ENCODE measurements at places on chromosomes 3 and 15. TPM values are rescaled to one million over a fixed set of nuclear protein-coding genes. Genes with fewer than 3 reads are reported as not detected.

The CLDN16 gene
- polyA plus RNA-seq: not detected

The BNC1 gene
- not detected for polyA plus RNA-seq

The ATP8B4 gene
- polyA plus RNA-seq: 0.19 TPM

The ATP13A5 gene
- not detected for polyA plus RNA-seq

The OSBPL10 gene
- polyA plus RNA-seq: 88.5 TPM

GRCh38 chr15:27845535-27846369 lies 253.4 kb downstream of the OCA2 start:
- no peaks in the 10 kb centered on the region for H3K36me3 ChIP-seq
- no peak overlapping the region for H3K4me3 ChIP-seq

- no peak for DNase-seq
- no peaks in the 10 kb centered on the region for H3K27me3 ChIP-seq
- H3K4me3 ChIP-seq: no peak overlapping the region
These were observed 13.2 kb upstream of the LARP6 start for GRCh38 chr15:70866982-70867641.

- H3K36me3 ChIP-seq: peaks cover 2% of the 10 kb centered on the region
- H3K4me3 ChIP-seq: no peak overlapping the region
- H3K27ac ChIP-seq: no peak overlapping the region
- DNase-seq: no peak
- H3K27me3 ChIP-seq: no peaks in the 10 kb centered on the region
These were observed 22.6 kb downstream of the RARRES1 start for GRCh38 chr3:158709666-158710083.

DNA sequence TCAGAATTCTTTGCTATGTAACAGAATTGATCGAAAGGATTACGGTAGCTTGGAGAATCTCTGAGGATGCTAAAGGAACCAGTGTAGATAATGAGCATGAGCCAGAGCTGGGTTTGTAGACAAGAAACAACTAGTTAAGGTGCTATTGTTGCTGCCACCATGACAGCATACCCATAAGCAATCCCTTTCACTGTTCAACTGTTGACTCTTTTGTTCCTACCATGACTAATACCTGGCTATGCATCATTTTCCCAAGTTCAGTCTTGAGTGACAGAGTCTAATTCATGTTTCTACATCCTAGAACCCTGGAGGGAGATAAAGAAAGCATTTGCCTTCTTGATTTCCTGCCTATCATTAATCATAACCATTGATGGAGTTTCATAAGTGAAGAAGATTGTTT lies 600.3 kb downstream of the OTOL1 start:
- H3K27me3 ChIP-seq: no peaks in the 10 kb centered on the region
- no peak for DNase-seq
- H3K27ac ChIP-seq: no peak overlapping the region

DNA sequence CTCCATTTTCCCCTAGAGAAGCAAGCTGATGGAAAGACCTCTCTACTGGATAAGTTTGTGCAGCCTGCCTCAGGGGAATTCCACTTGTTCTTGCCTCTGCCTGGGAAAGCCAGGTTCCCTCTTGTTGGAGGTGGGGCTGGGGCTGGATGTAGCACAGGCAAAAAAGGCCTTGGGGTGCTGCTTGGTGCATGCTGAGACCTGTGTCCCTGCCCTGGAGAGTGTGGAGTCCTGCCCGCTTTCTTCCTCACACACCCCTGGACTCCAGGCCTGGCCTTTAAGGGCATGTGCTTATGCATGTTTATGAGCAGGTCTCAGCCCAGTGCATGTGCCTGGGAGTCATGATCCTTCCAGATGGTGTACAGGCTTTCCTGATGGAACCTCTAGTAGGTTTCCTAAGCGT lies 23.5 kb upstream of the JMJD7 start:
- no peaks in the 10 kb centered on the region for H3K27me3 ChIP-seq
- H3K4me3 ChIP-seq: no peak overlapping the region
- no peaks in the 10 kb centered on the region for H3K4me1 ChIP-seq

DNA sequence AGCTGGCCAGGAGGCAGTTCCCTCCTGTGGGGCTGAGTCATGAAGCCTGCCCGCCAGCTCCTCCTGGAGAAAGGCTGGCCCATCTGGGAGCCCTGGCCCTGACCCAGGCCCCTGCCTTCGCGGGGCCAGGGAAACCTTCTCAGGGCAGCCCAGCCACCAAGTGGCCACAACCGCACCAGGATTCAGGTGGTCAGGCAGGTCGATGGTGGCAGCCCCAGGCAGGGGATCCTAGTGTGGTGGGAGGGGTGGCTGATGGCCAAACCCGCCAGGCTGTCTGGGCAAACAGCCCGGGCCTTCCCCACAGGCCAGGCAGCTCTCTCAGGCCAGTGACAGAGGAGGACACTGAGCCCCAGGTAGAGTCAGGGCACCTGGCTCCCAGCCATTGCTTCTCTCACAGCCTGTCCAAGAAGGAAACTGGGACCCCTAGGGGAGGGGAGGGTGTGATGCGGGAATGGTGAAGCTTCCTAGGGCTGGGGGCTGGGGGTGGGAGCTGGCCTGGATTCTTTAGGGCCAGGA lies 1.2 kb downstream of the TWF2 start:
- H3K4me3 ChIP-seq: peak overlapping the region; percentile 97
- peak; percentile 14 for DNase-seq
- no peak overlapping the region for H3K27ac ChIP-seq

DNA sequence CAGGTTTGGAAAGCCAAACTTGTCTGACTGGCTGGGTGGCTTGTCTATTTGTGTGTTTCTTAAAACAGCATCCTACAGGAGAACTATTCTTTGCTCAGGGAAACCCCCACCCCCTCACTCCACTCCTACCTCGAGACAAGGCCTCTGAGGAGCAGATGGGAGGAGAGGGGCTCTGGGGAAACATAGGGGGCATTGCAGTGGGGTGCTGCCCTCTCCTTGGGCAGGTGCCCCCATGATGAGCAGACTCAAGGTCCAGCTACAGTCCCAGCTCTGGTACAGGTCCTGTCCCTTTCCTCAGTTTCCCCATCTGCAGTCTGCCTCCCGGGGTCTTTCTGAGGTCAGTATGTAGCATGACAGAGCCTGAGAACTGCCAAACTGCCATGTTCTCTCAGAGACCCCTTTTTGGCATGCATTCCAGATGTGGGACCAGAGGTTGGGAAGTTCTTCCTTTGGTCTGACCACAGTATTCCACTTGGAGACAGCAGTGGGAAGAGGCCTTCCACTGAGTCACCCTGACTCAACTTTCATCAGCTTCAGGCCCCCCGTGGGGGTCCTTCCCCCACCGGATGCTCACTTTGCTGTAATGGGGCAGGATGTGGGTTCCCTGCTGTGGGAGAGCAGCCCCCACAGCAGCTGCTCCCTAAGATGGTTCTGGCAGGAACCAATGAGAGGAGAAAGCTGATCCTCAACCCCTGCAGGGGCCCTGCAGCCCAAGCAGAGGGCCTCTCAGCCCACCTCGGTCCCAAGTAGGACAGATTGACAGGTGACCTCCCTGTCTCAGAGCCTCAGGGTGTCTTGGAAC lies 32.3 kb upstream of the CYP11A1 start:
- no peaks in the 10 kb centered on the region for H3K27me3 ChIP-seq
- no peaks in the 10 kb centered on the region for H3K36me3 ChIP-seq
- peaks cover 100% of the 10 kb centered on the region for H3K4me1 ChIP-seq
- peak overlapping the region; percentile 96 for H3K27ac ChIP-seq
- no peak overlapping the region for H3K4me3 ChIP-seq

- no peak overlapping the region for H3K4me3 ChIP-seq
- H3K27me3 ChIP-seq: no peaks in the 10 kb centered on the region
- no peaks in the 10 kb centered on the region for H3K36me3 ChIP-seq
- H3K4me1 ChIP-seq: peaks cover 6% of the 10 kb centered on the region
These were observed 6.7 kb downstream of the ALCAM start for GRCh38 chr3:105373383-105373782.

DNA sequence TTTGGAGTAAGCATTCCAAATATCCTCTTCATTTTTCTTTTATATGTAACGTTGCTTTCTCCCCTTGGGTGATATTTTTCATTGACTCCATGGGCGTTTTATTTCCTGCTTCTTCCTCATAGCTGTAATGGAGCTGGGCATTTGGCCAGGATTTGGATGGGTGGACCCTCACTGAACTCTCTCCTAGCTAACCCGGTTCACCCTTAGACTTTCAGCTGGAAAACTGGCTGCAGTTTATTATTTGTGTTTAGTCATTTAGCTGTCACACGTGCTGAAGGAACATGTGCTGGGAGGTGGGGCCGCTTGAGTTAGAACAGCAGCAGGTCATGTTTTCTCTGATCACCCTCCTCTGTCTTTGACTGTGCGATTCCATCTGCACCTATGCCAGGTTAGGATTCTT lies 407.6 kb downstream of the ZIC1 start:
- H3K27me3 ChIP-seq: no peaks in the 10 kb centered on the region
- H3K27ac ChIP-seq: no peak overlapping the region
- no peak for DNase-seq
- H3K4me1 ChIP-seq: no peaks in the 10 kb centered on the region
- H3K36me3 ChIP-seq: no peaks in the 10 kb centered on the region
- H3K4me3 ChIP-seq: no peak overlapping the region

DNA sequence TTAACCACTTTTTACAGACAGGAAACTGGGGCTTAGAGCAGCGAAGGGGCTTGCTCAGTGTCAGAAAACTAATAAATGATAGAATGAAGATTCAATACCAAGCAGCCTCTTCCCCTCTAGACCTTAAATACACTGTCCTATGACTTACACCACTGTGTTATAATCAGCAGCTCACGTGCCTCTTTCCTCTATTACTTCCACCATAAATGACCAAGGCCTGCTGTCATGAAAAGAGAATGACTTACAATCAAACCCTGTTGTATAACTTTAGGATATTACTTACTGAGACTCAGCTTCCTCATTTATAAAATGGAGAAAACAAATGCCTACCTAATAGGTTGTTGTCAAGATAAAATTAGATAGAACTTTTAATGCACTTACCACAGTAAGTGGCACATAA lies 11.6 kb downstream of the FMN1 start:
- H3K27ac ChIP-seq: no peak overlapping the region
- H3K4me3 ChIP-seq: no peak overlapping the region
- H3K27me3 ChIP-seq: no peaks in the 10 kb centered on the region
- no peaks in the 10 kb centered on the region for H3K36me3 ChIP-seq

DNA sequence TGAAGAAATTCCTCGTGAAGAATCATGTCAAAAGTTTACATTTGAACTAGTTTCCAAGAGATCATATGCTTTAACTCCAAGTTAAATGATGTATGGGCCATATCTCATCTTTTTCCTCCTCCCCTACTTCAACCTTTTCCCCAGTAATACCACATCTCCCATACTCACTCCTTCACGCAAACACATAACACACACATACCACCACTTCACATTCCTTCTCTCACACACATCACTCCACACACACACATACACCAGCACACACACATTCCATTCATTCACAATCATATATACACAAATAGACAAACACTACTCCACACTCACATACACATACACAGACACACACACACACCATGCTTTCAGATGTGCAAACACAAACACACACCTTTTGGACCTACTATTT lies 769.0 kb upstream of the NR2F2 start:
- H3K36me3 ChIP-seq: no peaks in the 10 kb centered on the region
- no peaks in the 10 kb centered on the region for H3K4me1 ChIP-seq
- DNase-seq: no peak
